ENCODE measurements at places on chromosomes 13 and 19.
A peak's percentile ranks its signal among the peaks of the same experiment; 100 is the strongest.

GRCh38 chr13:21800837-21801616 is 130.2 kb downstream of the FGF9 start:
- DNase-seq, result no peak

DNA sequence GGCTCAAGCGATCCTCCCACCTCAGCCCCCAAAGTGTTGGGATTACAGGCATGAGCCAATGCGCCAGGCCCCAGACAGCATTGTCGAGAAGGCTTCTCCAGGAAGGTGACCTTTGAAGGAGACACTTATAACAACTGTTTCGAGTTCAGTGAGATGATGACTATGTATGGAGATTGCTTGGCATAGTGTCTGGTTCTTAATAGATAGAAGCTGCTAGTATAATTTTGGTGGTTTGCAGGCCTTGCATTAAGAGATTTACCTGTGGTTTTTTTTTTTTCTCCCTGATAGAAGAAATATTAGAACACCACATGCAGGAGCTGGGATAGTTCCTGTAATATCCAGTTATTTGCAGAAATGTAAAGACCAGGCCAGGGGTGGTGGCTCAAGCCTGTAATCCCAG is 3.7 kb downstream of the MARCHF2 start:
- no peak for DNase-seq

DNA sequence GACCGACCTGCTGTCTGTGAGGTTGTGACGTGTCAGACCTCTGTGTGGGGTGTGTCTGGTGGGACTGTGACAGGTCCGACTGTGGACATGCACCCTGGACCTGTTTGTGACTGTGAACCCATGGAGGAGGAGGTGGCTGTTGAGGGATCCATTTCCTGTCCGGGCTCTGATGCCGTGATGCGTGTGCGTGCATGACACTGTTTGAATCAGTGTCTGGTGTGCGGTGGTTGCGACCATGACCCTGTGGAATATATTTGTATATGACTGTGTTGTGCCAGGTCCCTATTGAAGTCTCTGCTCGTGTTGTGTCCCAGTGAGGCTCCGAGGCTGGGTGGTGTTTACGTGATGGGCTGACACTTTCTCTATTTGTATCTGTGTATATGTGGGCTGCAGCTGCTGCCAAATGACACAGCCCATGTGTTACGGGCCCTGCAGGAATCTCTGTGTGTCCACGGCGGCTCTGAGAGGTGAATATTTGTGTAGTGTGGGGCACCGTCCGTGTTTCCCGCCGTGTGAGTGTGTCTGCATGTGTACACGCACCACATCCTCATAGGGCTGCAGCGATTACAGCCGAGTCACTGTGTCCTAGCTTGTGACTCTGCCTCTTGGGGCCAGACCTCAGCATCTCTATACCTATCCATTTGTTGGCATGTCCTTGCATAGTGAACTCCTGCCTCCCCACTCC is 18.3 kb downstream of the CCDC97 start:
- no peak for DNase-seq

DNA sequence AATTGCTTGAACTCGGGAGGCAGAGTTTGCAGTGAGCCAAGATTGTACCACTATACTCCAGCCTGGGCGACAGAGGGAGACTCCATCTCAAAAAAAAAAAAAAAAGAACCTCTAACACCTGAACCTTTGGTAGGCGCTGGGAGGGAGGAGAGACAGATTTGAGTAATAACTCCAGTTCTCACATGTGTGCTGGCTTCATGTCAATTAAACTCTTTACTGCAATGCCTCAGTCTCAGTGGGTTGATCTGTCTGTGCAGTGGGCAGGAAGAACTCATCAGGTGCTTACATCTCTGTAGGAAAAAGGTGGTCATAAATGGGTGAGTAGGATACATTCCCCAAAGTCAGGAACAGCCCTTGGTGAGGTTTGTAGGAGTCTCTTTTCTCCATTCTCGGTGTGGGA is 85.1 kb upstream of the ABCC4 start:
- no peak for DNase-seq

DNA sequence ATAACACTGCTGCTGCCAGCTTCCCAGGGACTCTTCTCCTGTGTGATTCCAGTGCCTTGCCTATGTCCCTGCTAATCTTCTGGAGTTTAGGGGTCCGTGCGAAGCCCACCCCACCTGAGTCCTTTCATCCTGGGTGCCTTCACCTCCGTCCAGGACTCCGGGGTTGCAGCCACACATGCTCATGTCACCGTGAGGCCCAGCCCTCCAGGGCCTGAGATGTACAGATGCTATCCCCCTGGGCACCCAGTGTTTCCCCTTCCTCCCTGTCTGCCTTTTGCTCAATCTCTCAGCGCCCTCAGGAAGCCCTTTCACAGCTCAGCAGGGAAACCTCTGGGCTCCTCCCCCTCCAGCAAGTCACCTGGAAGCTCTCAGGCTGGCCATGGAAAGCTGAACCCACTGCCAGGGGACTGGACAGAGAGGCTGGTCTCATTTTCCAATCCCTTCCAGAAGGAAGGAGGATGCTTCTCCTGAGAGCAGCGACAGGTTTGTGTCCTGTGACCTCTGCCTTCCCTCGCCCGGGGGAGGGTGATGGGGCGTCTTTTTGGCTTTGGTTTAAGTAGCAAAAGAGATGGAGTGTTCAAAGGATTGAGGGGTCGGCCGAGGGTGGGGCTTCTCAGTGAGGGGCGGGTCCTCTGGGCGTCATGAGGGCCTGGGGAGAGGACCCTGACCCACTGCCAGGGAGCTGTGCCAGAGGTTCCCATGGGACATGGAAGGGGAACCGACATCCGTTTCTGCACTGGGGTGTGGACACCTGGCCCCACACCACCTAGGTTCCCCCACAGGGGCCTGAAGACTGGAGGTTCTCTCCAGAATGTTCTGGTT is 30.8 kb upstream of the TFDP1 start:
- no peak for DNase-seq

GRCh38 chr19:29819300-29819699 is 7.5 kb downstream of the CCNE1 start:
- no peak for DNase-seq

- DNase-seq, result no peak
Observed at GRCh38 chr13:108044954-108045353, 170.4 kb downstream of the LIG4 start.

- DNase-seq, result no peak
Observed at GRCh38 chr19:12636631-12637030, 25.9 kb downstream of the ZNF791 start.

DNA sequence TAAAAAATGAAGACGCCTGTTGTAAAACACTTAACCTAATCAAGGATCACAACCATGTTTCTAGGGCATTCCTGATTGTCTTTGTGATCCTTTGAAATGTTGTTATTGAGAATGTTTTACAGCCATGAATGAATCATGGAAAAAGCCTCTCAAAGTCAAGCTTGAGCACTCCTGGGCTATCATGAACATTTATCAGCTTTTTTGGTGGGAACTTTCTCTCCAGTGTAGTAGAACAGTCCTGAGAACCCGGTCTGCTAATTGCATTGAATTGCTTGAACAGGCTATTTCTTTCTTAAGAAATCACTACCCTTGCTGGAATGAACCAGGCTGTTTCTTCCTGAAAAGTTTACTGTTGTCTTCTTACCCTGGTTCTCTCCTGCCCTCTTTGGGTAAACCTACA is 516.5 kb downstream of the FGF9 start:
- no peak for DNase-seq

GRCh38 chr13:35225159-35225558 is 251.3 kb downstream of the MAB21L1 start:
- DNase-seq, result no peak

GRCh38 chr13:105969761-105970160 is 565.7 kb downstream of the EFNB2 start:
- DNase-seq, result no peak

DNA sequence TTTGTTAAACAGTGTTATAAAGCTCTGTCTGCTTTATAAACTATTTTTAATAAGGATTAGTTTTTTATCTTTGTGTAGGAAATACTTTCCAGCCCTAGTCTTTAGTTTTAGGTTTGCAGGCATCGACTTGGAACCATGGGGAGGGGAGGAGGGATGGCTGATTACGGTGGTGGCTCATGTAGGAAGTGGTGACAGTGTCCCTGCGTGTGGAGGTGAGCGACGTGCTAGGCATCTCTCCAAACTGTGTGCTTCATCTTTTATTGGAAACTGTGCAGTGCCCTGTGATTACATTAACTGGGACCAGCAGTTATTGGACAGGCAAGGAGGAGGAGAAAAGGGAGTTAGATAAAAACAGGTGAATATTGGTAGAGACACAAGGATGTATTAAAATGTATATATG is 203.8 kb downstream of the ATP8A2 start:
- DNase-seq, result no peak

DNA sequence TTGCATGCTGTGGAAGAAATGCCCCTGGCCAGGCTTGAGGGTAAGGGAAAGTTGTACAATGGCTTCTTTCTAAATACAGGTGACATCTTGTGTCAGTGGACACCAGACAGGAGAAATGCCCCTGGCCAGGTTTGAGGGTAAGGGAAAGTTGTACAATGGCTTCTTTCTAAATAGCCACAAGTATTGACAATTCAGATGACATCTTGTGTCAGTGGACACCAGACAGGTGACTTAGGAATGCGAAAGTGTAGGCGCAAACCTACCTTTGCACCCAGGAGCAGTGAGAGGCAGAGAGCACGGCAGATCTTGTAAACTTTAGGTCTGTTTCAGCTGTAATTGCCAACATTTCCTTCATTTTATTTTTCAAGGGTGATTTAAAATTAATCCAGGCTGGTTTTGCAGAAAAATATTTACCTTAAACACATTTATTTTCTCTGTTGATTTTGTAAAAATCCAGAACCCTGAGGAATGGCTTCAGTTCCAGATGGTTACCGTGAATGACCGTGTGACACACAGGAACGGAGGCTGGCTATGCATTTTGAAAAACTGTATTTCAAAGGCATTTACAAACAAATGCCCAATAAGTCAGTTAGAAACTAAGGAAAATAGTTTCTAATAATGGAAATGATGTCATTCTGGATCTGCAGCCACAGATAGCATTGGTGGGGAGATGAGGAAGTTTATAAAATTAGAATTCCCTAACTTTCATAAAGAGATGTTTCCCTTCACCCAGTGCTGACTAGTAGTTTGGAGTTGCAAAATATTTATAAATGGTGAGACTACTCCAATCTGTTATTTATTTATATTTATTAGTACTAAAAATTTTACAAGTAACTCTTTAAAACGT is 34.9 kb downstream of the TNFSF13B start:
- no peak for DNase-seq

GRCh38 chr19:39237200-39238184 is 7.3 kb downstream of the IFNL3 start:
- DNase-seq, result peak; percentile 20

DNA sequence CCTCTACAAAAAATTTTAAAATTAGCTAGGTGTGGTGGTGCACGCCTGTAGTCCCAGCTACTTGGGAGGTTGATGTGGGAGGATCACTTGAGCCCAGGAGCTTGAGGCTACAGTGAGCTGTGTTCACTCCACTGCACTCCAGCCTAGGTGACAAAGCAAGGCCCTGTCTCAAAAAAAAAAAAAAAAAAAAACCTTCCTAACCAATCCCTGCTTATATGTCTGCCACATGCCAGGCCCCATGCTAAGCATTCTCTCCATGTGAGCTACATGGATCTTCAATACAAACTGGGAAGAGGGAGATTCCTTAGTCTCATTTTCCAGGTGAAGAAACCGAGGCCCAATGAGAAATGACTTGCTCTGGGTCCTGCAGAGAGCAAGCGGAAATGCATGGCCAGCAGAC is 2.3 kb upstream of the OVOL3 start:
- DNase-seq, result no peak

- no peak for DNase-seq
Observed at GRCh38 chr13:114118086-114118485, 14.3 kb downstream of the RASA3 start.

DNA sequence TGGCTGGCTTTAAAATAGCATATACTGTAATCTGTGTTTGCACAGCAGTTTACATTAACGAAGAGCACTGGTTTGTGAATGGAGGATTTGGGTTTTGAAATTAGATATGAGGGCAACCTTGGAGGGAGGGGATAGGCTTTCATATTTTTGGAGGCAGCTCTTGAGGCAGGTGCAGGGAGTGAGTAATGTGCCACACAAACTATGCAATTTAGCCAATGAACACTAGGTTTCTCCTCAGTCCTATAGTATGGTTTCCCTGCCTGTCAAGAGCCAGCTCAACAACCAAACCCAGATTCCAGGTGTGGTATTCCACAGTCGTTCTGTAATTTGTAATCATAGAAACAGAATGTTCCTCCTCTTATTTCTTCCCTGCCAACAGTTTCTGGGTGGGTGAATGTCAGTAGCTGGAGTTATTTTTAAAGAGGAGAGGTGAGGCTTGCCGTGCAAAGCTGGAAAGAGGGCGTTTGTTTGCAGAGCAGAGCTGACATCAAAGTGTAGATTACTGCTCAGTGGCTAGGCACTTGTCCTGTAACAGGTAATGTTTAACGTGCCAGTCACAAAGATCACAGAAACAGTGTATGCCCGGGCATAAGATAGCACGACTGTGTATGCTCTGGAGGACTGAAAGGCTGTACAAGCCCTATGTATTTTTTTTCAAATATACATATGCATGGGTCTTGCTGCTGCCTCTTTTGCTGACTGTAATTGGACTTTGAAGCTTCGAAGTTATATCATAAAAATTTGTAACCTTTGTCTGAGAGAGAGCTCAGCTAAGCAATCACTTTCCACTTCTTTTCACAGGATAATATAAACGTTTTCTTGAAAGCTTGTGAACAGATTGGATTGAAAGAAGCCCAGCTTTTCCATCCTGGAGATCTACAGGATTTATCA is 124.2 kb downstream of the LMO7 start:
- DNase-seq, result no peak

- DNase-seq, result no peak
Observed at GRCh38 chr19:21202865-21203494, 61.1 kb downstream of the ZNF431 start.

DNA sequence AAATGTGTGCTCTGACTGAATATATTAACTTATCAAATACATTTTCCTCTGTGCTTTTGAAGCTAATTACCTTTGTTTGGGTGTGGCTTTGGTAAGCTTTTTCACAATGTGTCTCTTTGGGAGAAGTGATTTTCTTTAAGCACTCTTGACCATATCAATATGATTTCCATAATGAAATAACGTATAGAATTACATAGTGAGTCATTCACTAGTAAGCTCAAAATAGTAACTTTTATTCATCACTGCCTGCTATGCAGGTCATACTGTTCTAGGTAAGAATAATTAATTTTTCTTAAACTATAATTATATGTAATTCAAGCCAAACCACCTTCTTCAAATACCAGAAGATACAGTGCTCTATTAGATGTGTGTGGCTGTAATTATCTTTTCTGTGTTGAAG is 480.7 kb downstream of the MYO16 start:
- no peak for DNase-seq

- no peak for DNase-seq
Observed at GRCh38 chr19:55962186-55962585, 14.6 kb downstream of the NLRP8 start.

GRCh38 chr19:16207490-16208025 is 9.8 kb downstream of the AP1M1 start:
- DNase-seq, result no peak

GRCh38 chr19:8366961-8367326 is 3.0 kb downstream of the ANGPTL4 start:
- no peak for DNase-seq
